Activated CD8-positive, alpha-beta memory T cell treated with anti-CD3 and anti-CD28 coated beads for 4 hours (primary cell): ENCODE measurements at places on chromosomes 6 and 20.

DNA sequence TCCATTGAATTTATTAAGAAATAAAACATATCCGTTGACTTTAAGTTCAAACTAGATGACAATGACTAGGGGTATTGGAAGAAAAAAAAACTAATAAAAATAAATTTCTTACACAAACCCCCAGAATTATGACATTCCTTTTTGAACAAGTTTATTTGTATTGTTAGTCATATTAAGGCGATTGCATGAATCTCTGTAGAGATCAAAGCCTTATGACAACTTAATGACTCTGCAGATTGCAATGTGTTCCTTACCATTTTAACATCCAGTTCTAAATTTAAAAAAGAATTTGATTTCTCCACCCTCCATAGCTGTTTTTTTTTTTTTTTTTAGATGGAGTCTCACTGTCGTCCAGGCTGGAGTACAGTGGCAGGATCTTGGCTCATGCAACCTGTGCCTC lies 189.8 kb upstream of the CEP162 start:
- no peak for DNase-seq

DNA sequence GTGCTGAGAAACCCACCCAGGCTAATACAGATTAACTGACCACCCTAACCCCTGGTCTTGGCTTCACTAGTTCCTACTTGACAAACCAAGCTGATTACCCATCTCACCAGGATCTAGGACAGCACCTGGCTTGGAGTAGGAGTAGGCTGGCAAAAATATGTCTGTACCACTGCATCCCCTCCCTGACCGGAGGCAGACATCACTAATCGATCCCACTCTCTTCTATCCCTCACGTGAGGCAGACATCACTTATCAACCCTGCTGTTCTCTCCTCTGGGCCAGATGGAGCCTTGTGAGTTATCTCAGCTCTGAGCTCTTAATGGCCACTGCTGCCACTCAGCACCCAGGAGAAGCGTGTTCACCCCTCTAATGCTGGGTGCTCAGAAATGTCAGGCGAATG lies 324.3 kb downstream of the CDH4 start:
- no peak for DNase-seq

GRCh38 chr6:116405652-116406356 lies 35.1 kb downstream of the DSE start:
- DNase-seq = no peak

DNA sequence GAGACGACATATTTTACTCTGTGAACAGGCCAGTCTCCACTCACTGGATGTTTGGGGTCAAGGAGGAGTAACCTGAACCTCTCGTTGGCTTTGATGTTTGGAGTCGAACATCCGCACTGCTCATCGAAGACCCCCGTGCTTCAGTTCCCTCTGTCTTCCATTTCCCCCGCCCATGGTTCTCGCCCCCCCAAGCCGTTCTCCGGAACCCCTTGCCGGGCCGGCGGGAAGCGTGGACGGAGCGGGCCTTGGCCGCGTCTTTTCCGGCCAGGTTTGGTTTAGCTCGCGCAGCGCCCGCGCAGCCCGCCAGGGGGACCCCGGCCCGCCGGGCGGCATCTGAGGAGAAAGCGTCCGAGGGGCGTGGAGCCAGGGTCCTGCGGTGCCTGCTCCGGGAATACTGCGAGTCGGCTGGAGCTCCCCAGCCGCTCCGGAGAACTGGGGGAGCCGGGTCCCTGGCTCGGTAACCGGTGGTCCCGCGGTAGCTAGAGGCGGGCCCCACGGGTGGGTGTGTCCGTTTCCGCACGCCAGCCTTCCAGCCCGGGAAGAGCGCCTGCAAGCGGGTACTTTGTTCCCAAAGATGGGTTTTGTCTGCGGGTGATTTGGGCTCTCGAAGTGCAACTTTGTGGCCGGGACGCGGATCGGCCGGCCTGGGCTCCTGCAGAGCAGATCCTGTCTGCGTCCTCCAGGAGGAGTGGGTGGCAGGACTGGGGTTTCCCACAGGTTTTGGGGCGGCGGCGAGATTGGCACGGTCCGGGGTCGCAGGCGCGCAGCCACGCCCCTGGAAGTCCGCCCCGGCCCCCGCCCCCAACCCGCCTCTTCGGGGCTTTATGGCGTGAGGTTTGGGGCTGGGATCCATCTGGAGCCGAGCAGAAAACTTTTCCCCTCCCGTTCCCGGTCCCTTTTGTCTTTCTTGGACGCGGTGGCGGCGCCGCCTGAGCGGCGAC lies at the start of gene TMEM200A:
Gene TMEM200A (plus strand): TSS at position 852 of the 941 bp plus-strand sequence. CDS start 74,406 bp downstream, outside the sequence.
- DNase-seq = no peak

GRCh38 chr6:117495869-117496268 lies 13.4 kb downstream of the DCBLD1 start:
- no peak for DNase-seq

DNA sequence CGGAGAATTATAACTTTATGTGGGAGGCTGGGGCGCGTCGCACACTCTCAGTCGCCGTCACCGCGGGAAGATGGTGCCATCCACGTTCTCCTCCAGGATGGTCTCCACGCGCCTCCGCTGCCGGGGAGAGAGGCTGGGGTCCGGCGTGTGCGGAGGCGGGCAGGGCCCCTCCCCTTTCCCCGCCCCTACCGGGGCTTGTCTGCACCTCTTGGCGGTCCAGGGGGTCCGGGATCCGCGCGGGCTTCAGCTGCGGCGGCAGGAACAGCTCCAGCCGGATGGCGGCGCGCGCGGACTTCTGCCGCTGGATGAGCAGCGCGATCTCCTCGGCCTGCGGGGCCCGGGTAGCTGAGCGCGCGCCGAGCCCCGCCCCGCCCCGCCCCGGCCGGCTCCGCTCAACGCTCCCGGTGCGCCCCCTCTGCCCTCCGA lies 807 bp downstream of the LKAAEAR1 start:
- no peak for DNase-seq

DNA sequence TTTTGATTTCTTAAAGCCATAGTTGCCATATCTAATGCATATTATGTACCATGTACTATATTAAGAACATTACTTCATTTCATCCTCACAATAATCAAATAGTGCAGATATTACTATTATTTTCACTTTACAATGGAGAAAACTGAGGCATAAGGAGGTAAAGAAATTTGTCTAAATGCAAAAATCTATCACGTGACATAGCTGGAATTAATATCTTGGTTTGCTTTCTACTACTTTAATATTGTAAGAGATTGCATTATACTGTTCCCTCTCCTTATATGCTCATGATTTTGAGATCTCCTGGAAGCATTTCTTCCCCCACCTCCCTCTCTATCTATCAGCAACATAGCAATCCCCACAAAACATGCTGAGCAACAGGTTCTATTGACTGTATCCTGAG lies 330.8 kb upstream of the SPTLC3 start:
- no peak for DNase-seq

GRCh38 chr20:59149678-59150504 lies 13.7 kb upstream of the ZNF831 start:
- DNase-seq = peak; percentile 27

DNA sequence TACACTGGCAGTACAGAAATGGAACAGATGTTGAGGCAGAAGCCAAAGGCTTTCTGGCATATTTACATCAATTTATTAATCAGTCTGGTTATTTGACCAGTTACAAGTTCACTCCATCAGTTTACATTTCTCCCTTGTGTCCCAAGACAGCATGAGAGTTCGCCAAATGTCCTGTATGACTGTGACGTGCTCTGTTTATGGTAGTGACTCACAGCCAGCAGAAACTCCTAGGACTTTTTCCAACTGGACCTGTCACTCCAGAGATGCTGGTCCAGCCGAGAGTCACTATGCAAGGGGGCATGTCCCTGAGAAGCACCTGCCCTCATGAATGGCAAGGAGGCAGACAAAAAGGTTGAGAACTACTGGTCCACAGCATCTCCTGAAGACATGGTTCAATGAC lies 160.0 kb downstream of the LRFN2 start:
- no peak for DNase-seq

DNA sequence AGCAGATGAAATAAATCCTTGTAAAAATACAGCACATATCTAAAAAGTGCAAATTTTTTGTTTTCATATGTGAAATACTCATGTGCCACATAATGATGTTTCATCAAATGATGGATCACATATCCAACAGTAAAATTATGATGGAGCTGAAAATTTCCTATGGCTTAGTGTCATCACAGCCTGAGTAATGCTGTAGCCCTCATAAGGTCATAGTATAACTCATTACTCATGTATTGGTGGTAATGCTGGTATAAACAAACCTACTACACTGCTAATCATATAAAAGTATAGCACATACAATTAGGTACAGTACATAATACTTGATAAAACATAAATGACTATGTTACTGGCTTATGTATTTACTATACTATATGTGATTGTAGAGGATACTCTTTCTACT lies 12.9 kb downstream of the TSPYL1 start:
- DNase-seq = no peak

DNA sequence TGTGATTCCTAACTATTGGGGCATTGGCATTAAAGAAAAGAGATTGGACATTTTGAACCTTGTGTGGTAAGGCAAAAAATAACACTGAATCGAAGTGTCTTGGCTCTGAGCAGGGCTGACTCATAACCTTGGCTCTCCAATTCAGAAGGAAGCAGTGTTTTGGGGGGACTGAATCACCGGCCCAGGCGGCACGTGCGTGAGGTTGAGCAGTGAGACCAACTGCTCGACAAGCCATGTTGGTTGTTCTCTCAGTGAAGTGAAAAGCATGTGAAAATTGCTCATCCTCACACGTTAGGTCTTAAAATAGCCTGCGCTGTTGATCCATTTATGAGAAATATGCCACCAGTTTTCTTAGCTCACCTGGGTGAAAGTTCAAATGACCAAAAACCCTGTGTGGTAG lies 137.8 kb upstream of the SPACA1 start:
- no peak for DNase-seq

DNA sequence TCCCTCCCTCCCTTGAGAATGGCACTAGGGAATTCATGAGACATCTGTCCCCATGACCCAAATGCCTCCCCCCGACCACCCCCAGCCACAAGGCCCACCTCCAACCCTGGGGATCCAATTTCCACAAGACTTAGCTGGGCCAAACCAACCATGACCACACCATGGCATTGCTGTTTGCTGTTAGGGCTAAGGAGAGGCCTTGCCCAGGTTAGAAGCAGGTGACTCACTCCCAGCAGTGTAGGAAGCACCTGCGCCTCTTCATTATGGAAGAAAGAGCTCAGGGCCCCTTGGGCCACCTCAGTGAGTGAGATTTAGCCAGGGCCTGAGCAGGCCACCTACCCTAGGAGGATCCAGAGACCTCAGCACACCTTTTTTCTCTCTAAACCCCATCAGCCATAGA lies 337.9 kb downstream of the TAF4 start:
- no peak for DNase-seq

DNA sequence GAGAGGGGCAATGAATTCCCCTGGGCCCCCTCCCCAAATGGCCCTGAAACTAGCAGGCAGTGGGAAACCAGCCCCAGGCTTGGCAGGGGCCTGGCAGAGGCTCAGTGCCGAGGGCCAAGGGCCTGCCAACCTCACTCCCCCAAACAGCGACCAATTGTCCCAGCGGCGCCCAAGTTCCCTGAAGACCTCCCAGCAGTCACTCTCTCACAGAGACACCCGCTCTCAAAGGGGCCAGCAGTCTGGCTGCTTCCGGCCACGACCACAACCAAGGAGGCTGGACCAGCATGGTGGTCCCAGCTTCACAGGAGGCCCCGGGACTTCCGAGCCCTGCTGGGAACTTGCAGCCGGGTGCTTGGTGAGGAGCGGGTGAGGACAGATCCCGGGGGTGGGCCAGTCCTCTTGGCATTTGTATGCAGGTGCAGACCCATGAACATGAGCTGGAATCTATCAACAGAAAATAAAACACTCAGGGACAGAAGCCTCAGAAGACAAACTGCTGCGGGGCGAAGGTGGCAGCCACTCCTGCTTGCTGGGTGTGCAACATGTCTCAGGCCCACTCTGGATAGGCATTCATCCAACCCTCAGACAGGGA lies 17.5 kb upstream of the SIRPA start:
- no peak for DNase-seq

GRCh38 chr6:21133901-21134300 lies 459.6 kb upstream of the SOX4 start:
- no peak for DNase-seq

DNA sequence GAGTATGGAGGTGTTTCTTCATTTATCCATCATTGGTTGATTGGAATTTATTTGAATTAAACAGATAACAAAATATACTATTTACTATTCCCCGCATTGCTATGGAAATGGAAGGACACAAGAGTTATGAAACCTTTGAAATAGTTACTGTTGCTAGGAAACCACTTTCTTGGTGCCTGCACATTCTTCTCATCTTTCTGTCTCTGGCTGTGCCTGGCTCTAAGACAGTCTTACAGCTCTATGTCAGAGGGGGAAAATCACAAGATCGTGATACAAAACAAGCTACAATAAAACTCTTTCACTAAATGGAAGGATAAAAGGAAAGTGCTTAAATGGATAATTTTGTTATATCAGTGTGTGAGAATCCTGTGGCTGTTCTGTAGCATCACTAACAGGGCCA lies 453.0 kb downstream of the LMBRD1 start:
- DNase-seq = no peak

- DNase-seq = no peak
These were observed 21.9 kb downstream of the RIMS1 start for GRCh38 chr6:71908162-71908765.

- no peak for DNase-seq
These were observed 10.2 kb upstream of the MTG2 start for GRCh38 chr20:62172666-62173065.

DNA sequence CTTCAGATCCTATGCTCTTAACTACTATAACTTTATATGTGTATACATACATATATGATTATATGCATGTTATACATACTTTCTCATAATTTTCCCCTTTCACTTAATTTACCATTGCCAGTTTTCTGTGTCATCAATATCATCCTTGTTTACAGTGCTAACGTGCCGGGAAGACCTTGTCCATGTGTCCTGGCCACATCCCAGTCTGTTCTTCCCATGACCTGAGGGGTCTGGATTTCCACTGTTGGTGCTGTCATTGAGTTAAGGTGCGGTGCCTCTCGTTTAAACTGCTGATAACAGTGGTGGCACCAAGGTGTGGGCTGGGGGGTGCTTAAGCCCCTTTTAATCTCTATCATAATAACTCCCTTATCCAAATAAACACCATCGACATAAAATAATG lies 8.5 kb upstream of the SDCBP2 start:
- no peak for DNase-seq

GRCh38 chr6:132412656-132413498 lies 11.6 kb upstream of the MOXD1 start:
- DNase-seq = no peak

DNA sequence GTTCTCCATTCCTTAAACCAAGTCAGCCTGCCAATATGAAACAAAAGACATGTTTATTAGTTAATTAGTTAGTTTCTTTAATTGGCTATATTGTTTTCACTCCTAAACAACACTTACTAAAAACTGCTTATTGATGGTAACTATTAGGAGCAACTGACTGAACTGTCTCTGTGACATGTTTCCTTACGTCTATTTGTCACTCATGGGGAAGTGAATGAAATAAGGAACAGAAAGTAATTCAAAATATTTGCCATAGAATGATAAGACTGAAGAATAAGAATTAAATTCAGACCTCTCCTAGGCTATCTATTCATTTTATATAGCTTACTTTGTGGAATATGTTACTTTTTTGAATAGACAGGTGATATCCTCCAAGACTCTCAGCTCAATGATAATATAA lies 217.2 kb downstream of the LAMA2 start:
- no peak for DNase-seq

GRCh38 chr6:33417128-33417902 lies 592 bp downstream of the CUTA start:
- no peak for DNase-seq
